ENCODE measurements at places on chromosomes 16 and 17.

DNA sequence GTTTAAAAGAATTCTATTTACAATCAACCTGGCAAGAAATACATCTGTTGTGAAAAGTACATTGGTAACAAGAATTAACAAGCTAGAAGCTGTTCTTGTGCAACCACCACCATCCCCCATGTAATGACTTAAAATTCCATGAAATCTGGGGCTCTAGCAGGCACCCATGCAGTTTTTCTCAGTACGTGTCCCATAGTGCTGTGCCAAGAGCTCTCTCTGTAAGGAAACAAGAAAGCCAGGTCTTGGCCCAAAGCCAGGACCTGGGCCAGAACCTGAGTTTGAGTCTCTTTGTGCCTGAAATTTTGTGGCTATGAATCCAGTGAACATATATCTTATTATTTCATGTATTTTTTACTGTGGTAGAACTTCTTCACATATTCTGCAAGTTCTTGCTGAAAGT lies 46.6 kb downstream of the NUP93 start:
- no peak for DNase-seq

GRCh38 chr16:65213866-65214595 lies 92.2 kb upstream of the CDH11 start:
- no peak for DNase-seq

DNA sequence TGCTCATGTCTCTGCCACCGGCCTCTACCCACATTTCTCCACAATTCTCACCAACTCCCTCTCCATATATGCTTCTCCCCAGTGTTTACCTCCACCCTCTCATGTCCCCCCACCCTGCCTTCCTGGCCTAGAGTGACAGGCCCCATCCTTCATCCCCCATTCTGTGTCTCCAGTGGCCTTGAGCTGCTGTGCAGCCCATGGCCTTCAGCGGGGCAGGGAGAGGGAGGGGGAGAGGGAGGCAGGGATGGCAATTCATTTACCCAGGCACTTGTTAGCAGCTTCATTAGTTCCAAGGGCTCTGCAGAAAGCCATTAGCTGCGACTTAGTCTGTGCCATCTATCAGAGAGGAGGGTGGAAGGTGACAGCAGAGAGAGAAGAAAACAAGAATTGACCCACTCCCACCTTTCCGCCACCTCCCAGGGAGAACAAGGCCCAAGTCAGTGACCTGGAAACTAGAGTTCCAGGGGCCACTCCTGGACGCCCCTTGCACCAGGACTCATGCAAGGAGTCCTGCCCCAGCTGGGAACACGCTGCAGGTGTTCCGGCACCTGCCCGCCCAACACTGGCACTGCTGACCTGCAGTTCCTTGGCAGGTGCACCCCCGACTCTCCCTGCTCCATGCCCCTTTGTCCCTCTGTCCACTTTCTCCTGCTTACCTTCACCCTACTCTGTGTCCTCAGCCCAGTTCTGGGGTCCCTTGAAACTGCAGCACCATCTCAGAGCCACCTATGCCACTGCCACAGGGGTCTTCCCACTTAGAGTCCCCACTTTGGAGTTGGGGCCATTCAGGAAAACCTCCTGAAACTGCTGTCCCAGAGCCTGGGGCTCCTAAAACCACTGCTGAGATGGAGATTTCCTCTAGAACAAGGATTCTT lies 23.5 kb upstream of the PYY start:
- no peak for DNase-seq

DNA sequence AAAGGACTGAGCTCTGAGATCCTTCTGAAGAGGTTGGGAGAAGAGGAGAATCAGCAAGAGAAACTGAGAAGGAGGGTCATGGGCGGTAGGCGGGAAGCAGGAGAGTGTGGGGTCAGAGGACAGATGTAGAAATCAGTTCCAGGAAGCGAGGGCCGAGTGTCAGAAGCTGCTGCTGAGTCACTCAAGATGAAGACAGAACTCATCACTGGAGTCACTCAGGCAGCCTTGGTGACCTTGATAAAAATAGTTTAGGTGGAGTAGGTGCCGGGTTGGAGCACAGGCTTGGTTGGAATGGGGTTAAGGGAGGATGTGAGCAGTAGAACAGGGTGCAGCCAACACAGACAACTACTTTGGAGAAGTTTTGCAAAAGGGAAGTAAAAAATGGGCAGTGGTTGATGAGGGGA lies 6.1 kb upstream of the ITGAM start:
- no peak for DNase-seq

DNA sequence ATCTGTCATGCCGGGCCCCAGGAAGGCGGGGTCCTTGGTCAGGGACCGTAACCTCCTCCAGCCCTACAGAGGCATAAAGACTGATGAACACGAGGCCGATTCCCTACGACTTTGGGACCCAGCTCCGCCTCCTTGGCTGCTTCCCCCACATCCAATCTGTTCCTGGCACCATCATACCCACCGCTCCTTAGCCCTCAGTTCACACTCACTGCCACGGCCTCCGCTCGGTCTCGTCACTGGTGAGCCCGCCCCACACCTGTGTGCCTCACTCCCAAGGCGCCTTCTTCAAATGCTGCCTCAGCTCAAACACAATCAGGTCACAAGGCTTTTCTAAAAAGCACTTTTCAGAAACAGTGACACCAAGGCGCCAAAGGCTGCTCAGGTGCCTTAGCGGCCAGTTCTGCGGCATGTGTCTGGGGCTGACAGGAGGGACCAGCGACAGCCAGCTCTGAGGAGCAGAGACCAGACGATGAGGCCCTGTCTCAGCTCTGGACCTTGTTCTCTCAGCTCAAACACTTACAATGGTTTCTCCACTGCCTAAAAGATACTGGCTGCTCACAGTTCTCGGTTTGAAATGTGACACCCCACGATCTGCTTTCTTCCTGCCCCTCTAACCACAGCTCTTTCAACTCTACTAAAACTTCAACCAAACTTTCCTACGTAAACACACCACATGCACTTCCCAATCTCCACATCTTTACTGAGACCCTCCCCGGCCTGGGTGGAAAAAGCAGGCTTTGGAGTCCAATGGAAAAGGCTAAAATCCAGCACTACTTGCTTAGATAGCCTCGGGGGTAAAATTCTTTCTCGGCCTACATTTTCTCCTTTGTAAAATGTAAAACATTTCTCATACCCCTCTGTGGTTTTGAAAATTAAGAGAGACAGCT lies 33.2 kb downstream of the CYB5D2 start:
- no peak for DNase-seq

- no peak for DNase-seq
Measured at GRCh38 chr16:79595931-79596450, 4.5 kb downstream of the MAF start.

GRCh38 chr17:49223517-49224197 lies 6.9 kb downstream of the PHOSPHO1 start:
- DNase-seq, result no peak

GRCh38 chr17:78599419-78599818 lies 22.2 kb upstream of the DNAH17 start:
- no peak for DNase-seq

DNA sequence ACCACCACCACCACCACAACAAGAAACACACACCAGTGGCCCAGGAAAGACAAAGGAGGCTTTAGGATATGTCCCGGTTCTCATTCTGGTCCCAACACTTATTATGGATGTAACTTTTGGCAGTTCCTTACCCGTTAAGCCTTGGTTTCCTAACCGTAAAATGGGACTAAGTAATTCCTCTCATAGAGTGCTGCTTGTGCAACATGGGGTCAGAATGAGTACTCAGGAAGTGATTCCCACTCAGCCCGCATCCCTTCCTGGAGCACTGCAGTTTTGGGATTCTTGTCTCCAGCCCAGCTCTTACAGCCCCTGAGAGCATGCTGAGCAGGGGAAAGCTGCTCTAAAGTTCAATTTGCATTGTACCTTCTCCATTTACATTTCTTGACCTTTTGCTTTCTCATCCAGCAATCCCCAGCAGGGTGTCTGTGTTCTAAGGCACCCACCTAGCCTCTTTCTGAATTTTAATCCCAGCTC lies 262.6 kb downstream of the PRKCA start:
- DNase-seq, result no peak

All from stimulated activated CD4-positive, alpha-beta T cell treated with anti-CD3 and anti-CD28 coated beads, Interleukin-1b, Interleukin-23, amount 100 ng/mL, for 1 hour (primary cell).